ENCODE measurements at places on chromosomes 5 and 9.

- no peak for DNase-seq
These were observed 664.8 kb upstream of the ZNF608 start for GRCh38 chr5:125411071-125411743.

DNA sequence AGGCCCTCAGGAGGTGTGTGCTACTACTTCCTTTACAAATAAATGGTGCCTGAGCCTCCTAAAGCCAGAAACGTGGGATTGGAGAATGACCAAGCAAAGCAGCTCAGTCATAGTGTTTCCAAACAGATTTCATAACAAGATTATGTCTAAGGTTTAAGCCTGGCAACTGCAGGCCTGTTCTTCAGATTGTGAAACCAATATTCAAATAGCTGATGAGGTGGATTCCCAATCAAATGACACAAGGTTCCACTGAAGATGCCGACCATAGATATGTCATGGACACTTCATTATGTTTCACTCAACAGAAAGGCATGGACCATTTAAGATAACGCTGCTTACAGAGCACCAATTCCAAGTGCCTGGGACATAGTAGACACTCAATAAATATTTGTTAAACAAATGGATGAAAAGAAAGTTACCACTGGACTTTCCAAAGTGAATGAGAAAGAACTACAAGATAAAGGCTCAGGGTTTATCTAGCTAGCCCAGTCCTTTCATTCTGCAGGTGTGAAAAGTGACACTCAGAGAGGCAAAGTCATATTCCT lies 189.5 kb downstream of the ACTL7B start:
- DNase-seq, result no peak

DNA sequence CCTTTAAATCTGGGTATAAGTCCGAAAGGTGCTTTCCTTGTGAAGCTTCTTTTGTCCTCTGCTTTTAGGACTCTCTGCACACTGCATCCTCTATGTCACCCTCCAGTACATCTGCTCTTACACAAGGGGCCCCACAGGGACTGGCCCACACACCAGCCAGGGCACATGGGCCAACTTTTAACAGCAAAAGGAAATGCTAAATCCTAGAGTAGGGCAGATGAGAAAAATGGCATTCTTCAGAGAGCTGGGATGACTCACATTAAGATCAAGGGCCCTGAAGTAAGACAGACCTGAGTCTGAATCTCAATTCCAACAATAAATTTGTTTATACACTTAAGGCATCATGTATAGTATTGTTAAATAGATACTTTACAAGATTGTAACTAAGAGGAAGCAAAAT lies 40.3 kb upstream of the CDKN2B start:
- DNase-seq, result no peak

- peak; percentile 75 for DNase-seq
These were observed 131.8 kb upstream of the CHD1 start for GRCh38 chr5:99060306-99061261.

GRCh38 chr5:160174290-160174689 lies 55.0 kb upstream of the FABP6 start:
- no peak for DNase-seq

DNA sequence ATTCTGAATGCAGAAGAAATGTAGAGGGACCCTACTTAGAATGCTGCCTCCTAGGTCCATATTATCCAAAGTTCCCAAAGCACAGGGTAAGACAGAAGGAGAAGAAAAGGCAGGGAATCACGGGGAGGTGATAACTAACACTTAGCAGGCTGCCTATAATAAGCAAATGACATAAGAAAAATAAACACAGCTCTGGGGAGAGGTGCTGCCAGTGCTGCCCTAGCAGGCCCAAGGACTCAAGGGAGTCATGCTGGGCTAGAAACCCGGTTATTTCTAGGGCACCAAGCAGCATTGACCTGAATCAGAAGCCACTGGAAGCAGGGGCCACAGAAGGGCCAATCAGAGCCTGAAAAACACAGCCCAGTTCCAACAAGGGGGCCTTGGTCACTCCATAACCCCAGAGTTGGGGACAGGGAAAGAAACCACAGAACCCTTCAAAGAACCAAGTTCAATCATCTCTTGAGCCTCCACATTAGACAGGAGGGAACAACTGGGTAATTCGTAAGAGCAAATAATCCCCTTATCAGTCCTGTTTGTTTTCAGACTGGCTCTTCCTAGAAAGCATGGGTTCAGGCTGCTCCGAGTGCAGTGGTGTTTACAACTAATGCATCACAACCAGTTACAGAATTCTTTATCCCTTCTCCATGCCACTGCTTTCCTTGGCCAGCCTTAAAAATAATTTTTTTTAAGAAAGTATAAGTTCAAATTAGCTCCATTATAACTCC lies 24.0 kb downstream of the NRG2 start:
- DNase-seq, result no peak

GRCh38 chr9:95273369-95274022 lies 44.0 kb downstream of the FANCC start:
- no peak for DNase-seq

GRCh38 chr5:176851871-176852658 lies 41.7 kb downstream of the UNC5A start:
- DNase-seq, result no peak

DNA sequence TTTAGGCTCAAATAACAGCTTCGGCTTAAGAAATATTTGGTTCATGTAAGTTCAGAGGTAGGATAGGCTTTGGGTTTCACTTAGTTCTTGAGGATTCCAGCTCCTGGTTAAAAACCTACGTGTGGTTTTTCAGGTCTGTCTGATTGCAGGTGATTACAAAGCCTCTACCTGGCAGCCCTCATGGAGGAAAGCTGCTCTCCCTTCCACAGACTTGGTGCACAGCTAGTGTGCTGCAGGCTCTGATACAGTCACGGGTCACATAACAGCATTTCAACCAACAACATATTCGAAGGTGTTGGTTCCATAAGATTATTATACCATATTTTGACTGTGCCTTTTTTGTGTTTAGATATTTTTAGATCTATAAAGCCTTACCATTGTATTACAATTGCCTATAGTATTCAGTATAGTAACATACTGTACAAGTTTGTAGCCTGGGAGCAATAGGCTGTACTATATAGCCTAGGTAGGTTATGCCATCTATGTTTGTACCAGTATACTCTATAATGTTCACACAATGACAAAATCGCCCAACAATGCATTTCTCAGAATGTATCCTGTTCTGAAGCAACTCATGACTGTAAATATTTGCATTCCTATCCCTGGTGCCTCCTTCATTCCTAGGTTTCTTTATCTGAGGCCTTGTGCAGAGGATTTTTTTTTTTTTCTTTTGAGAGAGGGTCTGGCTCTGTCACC lies 8.0 kb upstream of the DCP2 start:
- DNase-seq, result no peak

- no peak for DNase-seq
These were observed 509.4 kb upstream of the KLF4 start for GRCh38 chr9:107999011-107999410.

- no peak for DNase-seq
These were observed 34.4 kb downstream of the AHRR start for GRCh38 chr5:355958-356357.

- no peak for DNase-seq
These were observed 1.0 kb downstream of the LRRC8A start for GRCh38 chr9:128882677-128883603.

- DNase-seq, result no peak
These were observed 36.1 kb upstream of the STARD4 start for GRCh38 chr5:111548348-111548950.

DNA sequence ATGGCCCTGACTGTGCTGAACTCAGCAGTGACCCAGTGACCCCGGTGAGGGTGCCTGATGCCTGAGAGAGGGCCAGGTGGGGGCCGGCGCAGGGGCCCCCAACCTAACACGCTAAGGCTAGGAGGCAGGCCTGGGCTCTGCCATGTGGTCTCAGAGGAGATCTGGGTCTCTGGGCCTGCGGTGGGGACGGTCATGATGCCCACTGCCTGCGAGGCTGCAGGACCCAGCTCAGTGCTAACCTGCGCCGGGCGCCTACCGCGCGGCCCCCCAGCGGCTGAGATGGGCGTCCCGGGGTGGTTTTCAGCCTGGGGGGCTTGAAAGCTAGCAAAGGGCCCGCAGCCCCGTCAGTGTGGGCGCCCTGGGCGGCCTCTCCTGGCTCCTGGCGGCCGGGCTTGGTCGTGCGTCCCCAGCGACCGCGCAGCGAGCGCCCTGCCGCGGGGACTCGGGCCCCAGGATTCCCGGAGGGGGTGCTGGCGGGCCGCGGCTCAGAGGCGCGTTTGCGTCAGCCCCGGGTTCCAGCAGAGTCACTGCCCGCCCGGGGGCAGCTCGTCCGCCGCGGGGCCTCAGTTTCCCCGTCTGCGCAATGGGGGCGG lies 2.5 kb downstream of the EGFL7 start:
- DNase-seq, result no peak

DNA sequence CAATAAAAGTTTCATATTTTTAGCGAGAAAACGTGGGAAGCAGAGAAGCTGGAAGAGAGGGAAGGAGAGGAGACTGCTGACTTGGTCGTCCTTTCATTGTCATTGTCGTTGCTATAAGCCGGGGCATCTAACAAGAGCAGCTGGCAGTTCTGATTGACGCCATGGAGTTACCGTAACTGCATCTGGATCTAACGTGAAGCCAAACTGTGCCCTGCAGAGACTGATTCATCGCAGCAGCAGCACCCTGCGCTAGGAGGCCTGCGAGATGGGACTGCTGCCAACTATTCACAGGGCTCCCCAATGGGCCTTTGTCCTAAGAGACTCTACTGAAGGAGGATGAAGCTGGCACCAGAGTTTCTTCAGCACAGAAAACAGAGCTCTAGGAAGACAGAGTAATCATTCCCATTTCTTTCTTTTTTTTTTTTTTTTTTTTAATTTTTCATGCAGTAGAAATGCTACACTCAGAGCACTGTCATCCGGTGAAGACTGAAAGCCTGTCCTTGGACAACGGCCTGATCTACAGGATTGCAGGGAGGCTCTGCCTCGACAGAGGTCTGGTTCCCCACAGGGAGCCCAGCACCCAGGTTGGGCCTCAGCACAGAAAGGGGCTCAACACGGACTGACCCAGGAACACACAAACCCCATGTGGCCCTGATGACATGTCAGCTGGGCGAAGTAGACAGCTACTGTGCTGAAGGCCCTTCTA lies 47.8 kb downstream of the RETREG1 start:
- no peak for DNase-seq

GRCh38 chr9:134756098-134756497 lies 114.5 kb downstream of the COL5A1 start:
- DNase-seq, result no peak

All from stimulated activated CD8-positive, alpha-beta memory T cell treated with anti-CD3 and anti-CD28 coated beads, Interleukin-7, amount 100 ng/mL, for 4 hours (primary cell).